Pulmonary artery endothelial cell (primary cell): ENCODE measurements at places on chromosomes 6 and 20. TPM values are rescaled to one million over a fixed set of nuclear protein-coding genes. Genes with fewer than 3 reads are reported as not detected.

ACOT8 gene
- 23.7 and 31.7 TPM in 2 replicates for total RNA-seq

HLA-DPA1 gene
- 1.4 TPM in 1 of 2 replicates, not detected in the other for total RNA-seq

HDGFL1 gene
- total RNA-seq = not detected in 2 replicates

CLPSL2 gene
- total RNA-seq = not detected in 2 replicates

TRIM40 gene
- not detected in 2 replicates for total RNA-seq
